ENCODE measurements at places on chromosomes 12 and 14. TPM values are rescaled to one million over a fixed set of nuclear protein-coding genes. Genes with fewer than 3 reads are reported as not detected.

DNA sequence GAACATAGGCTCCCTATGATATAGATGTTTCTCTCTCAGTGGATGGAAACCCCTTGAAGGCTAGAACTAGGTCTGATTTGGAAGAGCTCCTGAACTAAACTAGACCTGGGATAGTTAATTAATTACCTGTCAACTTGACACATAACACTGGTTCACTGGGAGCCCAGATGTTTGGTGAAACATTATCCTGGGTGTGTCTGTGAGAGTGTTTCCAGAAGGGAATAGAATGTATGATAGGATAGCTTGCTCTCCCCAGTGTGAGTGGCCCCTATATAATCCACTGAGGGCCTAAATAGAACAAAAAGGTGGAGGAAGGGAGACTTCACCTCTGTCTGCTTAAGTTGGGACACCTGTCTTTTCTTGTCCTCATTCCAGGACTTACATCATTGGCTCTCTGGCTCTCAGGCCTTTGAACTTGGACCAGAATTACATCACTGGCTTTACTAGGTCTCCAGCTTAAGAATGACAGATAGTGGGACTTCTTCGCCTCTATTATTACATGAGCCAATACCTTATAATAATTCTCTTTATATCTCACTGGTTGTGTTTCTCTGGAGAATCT lies 194.1 kb downstream of the KTN1 start:
- no peak for DNase-seq

DNA sequence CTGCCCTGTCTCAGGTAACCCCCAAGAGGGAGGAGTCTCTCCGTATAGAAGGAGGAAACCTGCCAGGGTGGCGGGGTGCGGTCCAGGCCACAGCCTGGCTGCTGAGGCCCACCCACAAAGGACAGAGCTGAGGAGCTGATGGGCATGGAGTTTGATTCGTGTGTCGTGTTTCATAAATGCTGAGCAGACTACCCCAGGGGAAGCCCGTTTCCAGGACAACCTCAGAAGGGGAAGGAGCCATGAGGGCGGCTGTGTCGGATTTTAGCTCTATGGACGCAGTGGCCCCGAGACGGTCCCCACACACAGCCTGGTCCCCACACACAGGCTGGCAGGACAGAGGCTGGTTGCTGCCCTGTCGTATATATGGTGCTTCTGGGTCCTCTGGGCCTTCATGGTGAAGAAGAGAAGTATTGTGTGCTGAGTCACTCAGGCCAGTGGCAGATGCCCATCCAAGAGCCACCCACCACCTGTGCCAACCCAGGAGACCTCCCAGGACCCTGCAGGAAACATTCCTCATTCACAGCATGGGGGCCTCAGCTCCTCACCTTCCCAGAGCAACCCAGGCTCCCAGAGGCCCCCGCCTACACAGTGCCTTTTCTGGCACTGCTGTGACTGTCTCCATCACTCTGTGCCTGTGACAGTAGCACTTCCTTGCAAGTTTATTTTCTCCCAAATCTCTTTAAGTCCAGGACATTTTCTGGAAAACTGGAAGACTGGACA lies 63.1 kb upstream of the RIN3 start:
- no peak for DNase-seq

- no peak for DNase-seq
Measured at GRCh38 chr12:124947561-124948398, 33.3 kb upstream of the UBC start.

- DNase-seq = no peak
Measured at GRCh38 chr14:38074081-38074480, 133.6 kb upstream of the SSTR1 start.

- DNase-seq = peak; percentile 33
Measured at GRCh38 chr12:66860752-66861750, 182.2 kb upstream of the GRIP1 start.

DNA sequence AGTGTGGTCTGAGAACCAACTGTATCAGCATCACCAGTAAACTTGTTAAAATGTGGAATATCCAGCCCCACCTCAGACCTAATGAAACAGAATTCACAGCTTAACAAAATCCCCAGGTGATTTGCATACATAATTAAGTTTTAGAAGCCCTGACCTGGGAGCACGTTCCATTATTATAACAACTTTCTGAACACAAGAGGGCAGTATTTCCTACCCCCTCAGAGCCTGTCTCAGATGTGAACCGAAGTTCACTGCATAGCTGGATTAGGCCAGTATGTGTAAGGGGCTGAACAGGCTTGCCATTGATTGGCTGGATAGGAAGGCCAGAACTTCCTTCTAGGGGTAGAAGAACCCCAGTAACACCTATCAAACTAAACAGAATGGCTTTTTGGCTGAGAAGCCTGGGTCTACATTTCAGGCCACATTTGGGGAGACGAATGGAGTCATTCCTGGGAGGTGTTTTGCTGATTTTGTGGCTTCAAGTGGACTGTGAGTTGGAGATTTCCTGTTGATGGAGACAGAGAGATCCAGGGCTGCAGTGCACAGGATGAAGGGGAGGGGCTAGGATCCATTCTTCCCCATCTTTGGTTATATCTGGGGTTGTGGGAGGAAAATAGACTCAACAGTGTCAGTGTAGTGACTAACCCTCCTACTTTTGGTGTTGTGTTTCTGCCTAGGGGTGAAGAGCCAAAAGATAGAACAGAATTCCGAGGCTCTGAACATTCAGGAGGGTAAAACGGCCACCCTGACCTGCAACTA lies 94.7 kb upstream of the OR4E1 start:
- peak; percentile 24 for DNase-seq

- no peak for DNase-seq
Measured at GRCh38 chr12:29255042-29255441, 106.0 kb downstream of the FAR2 start.

DNA sequence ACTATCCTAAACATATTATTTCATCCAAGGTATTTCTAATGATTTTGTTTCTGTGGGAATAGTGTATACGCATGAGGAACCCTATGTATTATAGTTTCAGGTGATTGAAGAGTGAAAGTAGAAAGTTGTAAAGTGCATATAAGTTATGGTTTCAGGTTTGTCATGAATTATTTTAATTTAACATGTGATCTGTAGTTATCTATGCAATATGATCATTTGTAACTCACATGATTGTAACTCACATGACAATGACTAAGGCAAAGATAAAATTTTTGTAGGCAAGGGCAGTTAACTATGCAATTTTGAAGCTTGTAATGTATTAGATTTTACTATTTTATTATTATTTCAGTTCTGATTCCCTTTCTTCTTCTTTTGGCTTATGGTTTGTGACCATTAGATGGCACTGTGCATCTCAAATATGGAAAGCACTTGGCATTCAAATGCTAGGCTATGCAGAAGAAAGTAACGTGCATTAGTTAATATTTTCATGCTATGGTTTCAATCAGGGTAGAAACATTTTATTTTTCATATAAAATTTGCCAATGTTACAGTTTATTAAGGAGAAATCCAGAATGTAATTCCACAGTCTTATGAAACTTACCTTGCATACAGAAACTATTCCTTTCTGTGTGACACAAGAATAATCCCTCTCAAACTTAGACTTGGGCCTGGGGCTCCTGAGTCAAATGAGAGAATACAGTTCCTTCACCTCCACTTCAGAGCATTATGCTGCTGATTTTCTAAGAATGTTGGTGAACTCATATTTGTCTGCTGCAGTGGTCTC lies 15.8 kb upstream of the TMEM30B start:
- DNase-seq = peak; percentile 37

- no peak for DNase-seq
Measured at GRCh38 chr14:55075628-55076175, 24.3 kb downstream of the MAPK1IP1L start.

- DNase-seq = no peak
Measured at GRCh38 chr14:28088125-28088524, 678.5 kb upstream of the FOXG1 start.

DNA sequence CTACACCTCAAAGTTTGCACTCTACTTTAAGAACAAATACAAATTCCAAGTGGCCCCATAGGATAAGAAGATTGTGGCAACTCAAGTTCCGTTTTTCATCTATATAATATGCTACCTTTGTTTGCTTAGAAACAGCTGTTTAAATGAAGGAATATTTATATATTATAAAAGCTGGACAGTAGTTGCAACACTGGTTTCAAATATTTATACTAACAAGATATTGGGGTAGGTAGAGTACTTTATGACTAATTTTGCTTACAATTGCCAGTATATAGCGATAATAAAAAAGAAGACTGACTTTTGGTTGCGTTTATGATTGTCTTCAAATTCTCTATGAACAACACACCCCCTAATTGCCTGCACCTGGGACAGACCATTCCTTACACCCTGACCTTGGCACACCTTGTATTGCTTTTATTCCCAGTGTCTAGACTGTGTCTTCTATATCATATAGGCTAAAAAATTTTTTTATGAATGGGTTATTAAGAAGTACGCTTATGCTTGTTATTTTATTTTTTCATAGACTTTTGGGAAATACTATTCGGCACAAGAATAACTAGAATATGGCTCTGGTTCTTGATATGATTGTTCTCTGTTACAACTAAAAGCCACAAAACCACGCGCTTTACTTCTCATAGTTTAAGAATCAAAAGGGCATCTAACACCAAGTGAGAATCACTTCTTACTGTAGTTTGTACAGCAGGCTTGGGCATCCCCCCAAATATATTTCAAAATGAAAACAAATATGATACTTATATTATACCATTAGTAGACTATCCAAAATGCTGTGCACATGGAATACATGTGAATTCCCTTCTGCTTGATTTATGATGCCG lies 455.4 kb upstream of the DCN start:
- DNase-seq = no peak

DNA sequence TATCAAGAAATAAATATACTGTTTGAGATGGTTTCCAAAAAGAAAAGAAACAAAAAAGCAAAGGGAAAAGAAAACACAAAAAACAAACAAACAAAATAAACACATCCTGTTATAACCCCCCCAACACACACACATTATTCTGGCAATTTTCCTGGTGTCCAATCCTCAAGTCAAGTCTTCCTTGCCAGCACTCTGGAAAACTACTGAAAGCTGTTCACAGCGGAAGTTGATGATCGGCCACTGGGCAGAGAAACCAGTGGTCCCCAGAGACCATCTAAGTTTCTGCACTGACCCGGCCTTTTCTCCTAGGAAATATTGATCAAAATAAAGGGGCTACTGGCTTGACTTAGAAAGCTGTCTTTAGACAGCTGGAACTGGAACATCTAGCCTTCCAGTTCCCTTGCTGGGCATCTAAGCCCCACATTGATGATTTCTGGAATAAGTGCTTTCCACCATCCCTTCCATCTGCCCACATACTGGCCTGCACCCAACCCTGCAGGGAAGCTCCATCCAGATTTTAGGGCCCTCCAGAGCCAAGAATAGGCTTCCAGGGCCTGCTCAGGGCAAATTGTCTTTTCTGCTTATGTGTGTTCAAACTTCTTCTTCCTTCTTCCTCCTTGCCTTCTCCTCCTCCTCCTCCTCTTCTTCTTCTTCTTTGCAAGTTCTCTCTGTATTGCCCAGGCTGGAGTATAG lies 11.6 kb upstream of the PPP1CC start:
- DNase-seq = no peak

GRCh38 chr14:82411298-82411697 lies 877.6 kb upstream of the SEL1L start:
- DNase-seq = no peak

LRCOL1 gene
- polyA plus RNA-seq = not detected

TMEM106C gene
- polyA plus RNA-seq = 231 TPM

All from mammary epithelial cell (primary cell).